ENCODE measurements at places on chromosomes 3 and 15. TPM values are rescaled to one million over a fixed set of nuclear protein-coding genes. Genes with fewer than 3 reads are reported as not detected.

GOLGA8S gene
- not detected for total RNA-seq

SLC6A1 gene
- total RNA-seq, result 0.05 TPM

SLC12A8 gene
- total RNA-seq, result 20.7 TPM

SOX14 gene
- total RNA-seq, result not detected

FGF7 gene
- 13.3 TPM for total RNA-seq

GATM gene
- total RNA-seq, result 17.9 TPM

RSRC1 gene
- 28.5 TPM for total RNA-seq

IL17RB gene
- 18.6 TPM for total RNA-seq

FMN1 gene
- total RNA-seq, result 32.0 TPM

GOLGA6L7 gene
- not detected for total RNA-seq

TMCO5A gene
- not detected for total RNA-seq

NANOGP8 gene
- total RNA-seq, result not detected

SLC26A6 gene
- 94.9 TPM for total RNA-seq

TGM4 gene
- not detected for total RNA-seq

GABRR3 gene
- total RNA-seq, result not detected

TM4SF4 gene
- total RNA-seq, result 1.1 TPM

GANC gene
- 47.6 TPM for total RNA-seq

DISP2 gene
- 12.6 TPM for total RNA-seq

ALG1L2 gene
- total RNA-seq, result 1.6 TPM

KIF15 gene
- 21.3 TPM for total RNA-seq

REC114 gene
- total RNA-seq, result not detected

CD200R1 gene
- total RNA-seq, result 1.1 TPM

CLCN2 gene
- 71.6 TPM for total RNA-seq

SEMA3G gene
- 2.4 TPM for total RNA-seq

Data from colonic mucosa (tissue), 4 donors.